ENCODE measurements at places on chromosomes 7 and 10. TPM values are rescaled to one million over a fixed set of nuclear protein-coding genes. Genes with fewer than 3 reads are reported as not detected.

The ENTPD1 gene
- polyA plus RNA-seq: 22.2 TPM

The BCCIP gene
- 98.9 TPM for polyA plus RNA-seq

- DNase-seq: no peak
Observed at GRCh38 chr10:12048547-12048946, 5.9 kb upstream of the UPF2 start.

DNA sequence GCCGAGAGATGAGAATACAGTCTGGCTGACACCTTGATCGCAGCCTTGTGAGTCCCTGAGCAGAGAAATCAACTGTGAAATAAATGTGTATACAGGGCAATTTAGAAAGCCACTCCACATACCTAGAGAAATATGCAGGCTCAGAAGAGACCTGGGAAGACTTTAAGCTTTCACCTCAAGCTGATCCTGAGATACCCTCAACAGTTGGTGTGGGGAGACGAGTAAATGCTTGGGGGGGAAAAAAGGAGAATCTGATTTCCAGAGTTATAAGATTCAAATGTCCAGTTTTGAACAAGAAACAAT is 123.5 kb downstream of the SMURF1 start:
- no peak for DNase-seq

- no peak for DNase-seq
Observed at GRCh38 chr10:7084280-7085005, 326.4 kb downstream of the SFMBT2 start.

- DNase-seq: peak; percentile 1
Observed at GRCh38 chr10:68955355-68955831, 577 bp upstream of the DDX21 start.

The TFR2 gene
- 0.43 TPM for polyA plus RNA-seq

DNA sequence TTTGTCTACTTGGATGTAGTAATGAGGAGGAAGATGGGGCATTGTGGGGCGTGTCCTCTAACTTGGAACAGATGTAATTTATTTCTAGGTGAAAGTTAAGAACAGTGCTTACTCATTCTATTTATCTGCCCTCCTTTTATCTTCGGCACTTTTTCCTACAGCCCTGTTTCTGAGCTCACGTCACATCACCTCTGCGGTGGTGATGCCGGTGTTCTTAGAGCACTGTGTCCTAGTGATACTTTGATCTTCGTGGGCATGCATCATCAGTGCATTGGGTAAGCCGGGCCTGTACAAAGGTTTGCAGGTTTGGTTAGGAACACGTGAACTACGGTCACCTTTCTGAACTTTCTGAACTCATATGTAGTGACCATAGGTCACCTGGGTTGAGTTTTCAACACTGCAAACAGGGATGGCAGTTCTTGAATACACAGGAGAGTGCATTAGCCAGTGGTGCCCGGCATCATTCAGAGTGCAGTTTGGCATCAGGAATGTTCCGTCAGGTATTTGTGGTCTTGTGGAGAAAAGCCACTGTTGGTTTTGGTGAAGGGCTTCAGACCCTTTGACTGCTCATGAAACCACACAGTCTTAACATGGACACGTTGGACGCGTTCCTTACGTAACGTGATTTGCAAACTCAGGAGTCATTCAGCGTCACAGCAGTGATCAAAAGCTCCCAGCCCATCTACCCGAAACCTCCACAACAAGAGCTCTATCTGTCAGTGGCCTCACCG is 5.6 kb downstream of the POR start:
- DNase-seq: no peak

The SGPL1 gene
- 59.5 TPM for polyA plus RNA-seq
